ENCODE measurements at places on chromosomes 7 and 10. TPM values are rescaled to one million over a fixed set of nuclear protein-coding genes. Genes with fewer than 3 reads are reported as not detected.

The BMPER gene
- 12.2 TPM for total RNA-seq

The SLIT1 gene
- total RNA-seq, result 0.17 TPM

GRCh38 chr10:127600479-127600878 is 51.4 kb downstream of the NPS start:
- H3K27ac ChIP-seq, result no peak overlapping the region
- no peaks in the 10 kb centered on the region for H3K36me3 ChIP-seq
- H3K4me1 ChIP-seq, result no peaks in the 10 kb centered on the region
- no peaks in the 10 kb centered on the region for H3K27me3 ChIP-seq

- H3K4me1 ChIP-seq, result no peaks in the 10 kb centered on the region
- DNase-seq, result no peak
- no peaks in the 10 kb centered on the region for H3K27me3 ChIP-seq
- no peaks in the 10 kb centered on the region for H3K36me3 ChIP-seq
- no peak overlapping the region for H3K27ac ChIP-seq
These were observed 250.4 kb downstream of the FZD1 start for GRCh38 chr7:91514591-91514990.
